ENCODE measurements at places on chromosomes 5 and 9.

GRCh38 chr9:123456011-123456410 lies 100.0 kb downstream of the CRB2 start:
- no peak for DNase-seq

GRCh38 chr5:150616506-150616905 lies 24.0 kb upstream of the SYNPO start:
- no peak for DNase-seq

DNA sequence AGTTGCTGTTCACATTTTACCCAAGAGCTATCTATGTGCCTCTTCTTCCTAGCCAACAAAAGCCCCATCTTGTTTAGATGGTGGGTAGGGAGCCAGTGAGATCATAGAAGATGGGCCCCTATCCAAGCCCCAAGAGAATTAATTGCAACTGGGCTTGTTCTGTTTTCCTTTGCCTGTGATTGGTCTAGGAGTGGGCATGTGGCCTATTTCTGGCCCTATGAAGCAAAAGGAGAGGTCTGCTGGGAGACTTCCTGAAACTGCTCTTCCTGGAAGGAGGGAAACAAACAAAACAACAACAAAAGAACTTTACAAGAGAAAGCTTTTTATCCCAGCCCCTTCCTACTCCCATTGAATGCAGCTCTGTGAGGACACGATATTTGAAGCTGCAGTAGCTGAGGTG lies 32.5 kb upstream of the ALDOB start:
- DNase-seq: no peak

DNA sequence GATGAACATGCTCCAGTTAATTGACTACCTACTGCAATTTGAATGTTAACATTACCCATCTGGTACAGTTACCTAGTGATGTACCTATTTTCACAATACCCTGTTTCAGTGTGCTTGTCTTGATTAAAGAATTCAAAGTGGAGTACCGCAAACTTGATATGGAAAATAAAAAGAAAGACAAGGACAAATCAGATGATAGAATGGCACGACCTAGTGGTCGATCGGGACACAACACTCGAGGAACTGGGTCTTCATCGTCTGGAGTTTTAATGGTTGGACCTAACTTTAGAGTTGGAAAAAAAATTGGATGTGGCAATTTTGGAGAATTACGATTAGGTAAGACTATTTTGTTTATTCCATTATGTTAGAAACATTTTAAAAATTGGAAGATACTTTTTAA lies 33.5 kb downstream of the CSNK1G3 start:
- no peak for DNase-seq

- no peak for DNase-seq
Observed at GRCh38 chr5:10235350-10235749, 14.3 kb downstream of the ATPSCKMT start.

- DNase-seq: no peak
Observed at GRCh38 chr9:87119328-87119881, 172.1 kb upstream of the GAS1 start.

GRCh38 chr5:142829801-142830220 lies 59.6 kb downstream of the ARHGAP26 start:
- no peak for DNase-seq

- DNase-seq: no peak
Observed at GRCh38 chr5:158534203-158534602, 565.5 kb downstream of the EBF1 start.

GRCh38 chr5:37881359-37881758 lies 41.5 kb upstream of the GDNF start:
- no peak for DNase-seq

DNA sequence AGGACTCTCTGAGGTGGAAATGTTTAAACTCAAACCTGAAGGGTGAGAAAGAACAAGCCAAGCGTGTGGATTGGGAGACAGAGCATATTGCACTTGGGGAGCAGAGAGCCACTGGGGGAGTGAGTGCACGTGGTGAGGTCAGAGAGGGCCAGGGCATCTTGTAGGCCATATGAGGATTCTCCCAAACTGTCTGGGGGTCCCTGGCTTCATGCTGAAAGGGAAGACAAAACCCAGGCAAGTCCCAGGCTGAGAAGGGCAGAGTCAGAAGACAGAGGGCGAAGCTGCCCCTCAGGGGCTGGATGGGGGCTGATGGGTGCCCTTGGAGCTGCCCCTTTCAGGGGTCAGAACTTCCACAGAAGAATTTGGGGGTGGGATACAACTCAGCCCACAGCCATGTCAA lies 215.3 kb upstream of the S1PR3 start:
- no peak for DNase-seq

GRCh38 chr9:116450378-116451139 lies 236.5 kb upstream of the TRIM32 start:
- no peak for DNase-seq

DNA sequence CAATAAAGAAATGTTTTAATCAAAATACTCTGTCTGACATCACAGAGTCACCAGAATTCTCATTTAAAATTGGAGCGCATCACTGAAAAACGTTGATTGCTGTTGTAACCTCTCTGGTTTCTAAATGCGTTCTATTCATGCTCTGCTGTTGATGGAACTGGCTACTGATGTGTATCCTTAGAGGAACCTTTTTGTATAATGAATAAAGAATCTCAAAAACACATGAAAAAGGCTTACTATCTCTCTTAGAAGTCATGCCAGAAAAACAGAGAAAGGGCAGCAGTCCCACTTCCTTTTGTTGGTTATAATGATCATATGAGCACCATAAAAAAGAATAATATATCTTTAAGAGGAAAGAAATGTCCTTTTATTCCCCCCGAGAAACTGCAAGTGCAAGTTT lies 615.5 kb downstream of the TLE1 start:
- no peak for DNase-seq

DNA sequence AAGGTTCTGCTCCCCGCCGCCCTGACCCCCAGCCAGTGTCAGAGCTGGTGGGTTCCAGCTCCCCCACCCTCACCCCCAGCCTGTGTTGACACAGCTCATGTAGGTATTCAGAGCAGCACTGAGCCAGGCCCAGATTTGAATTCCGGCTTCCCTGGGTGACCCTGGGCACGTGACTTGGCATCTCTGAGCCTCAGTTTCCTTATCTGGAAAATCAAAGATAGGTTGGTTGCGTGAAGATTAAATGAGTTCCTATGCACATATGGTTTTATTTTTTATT lies 42.0 kb downstream of the HMCN2 start:
- DNase-seq: no peak

GRCh38 chr5:177008716-177009115 lies 2.1 kb upstream of the UIMC1 start:
- no peak for DNase-seq

- DNase-seq: no peak
Observed at GRCh38 chr9:117377046-117377445, 37.8 kb downstream of the ASTN2 start.

DNA sequence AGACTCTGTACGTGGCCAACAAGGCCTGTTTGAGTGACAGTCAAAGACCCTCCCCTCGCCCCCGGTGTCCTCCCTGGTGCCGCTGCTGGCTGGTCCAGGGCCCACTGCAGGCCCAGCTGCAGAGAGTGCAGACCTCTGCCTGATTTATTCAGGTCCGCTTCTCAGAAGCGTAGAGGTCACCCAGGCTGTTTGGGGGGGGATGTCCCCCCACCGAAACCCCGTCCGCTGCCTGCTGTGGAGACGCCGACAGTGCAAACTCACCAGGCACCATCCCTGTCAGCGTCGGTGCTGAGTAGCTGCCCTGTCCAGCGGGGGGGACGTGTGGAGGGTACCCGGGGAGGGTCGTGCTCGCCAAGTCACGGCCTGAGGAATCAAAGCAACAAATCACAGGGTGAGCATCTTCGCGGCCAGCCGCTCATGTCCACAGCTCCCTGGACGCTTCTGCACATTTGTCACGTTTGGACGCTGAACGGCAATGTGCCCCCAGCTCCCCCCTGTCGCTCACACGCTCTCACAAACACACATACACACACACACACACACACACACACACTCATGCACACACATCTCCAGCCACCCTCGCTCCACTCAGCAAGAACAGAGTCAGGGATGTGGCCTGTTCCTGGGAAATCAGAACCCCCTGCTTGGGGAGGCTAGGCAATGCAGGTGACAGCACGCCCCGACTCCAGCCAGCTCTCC lies 152.2 kb downstream of the PAX5 start:
- no peak for DNase-seq

- DNase-seq: no peak
Observed at GRCh38 chr5:167657016-167657415, 634.4 kb upstream of the WWC1 start.

GRCh38 chr9:108634204-108634603 lies 221.6 kb downstream of the ACTL7B start:
- DNase-seq: no peak

Data from SK-N-MC (cell line).